Astrocyte (in vitro differentiated cells and primary cell): ENCODE measurements at places on chromosomes 1 and 21. TPM values are rescaled to one million over a fixed set of nuclear protein-coding genes. Genes with fewer than 3 reads are reported as not detected.

DNA sequence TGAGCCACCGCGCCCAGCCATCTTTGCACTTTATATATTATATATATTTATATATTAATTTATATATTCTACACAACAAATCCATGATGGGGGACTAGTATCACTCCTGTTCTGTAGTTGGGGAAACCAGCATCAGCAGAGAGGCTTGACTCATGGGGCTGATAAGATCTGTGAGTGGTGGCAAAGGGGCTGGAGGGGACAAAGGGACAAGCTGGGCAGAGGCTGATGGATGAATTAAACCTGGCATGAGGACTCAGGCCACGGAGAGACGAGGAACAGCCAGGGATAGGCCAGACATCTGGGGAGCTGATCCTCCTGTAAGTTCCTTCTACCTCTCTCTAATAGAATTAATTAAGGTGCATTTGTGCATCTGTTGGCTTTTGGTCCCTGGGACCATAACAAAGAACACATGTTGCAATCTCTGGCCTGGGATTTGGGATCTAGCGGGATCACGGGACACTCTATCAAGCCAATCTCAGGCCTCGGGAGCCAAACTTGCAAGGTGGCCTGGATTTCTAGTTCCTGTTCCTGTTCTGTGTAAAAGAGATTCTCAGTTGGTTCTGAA, 7.6 kb downstream of the CNR2 start:
- no peaks in the 10 kb centered on the region for H3K36me3 ChIP-seq
- peaks cover 32% of the 10 kb centered on the region for H3K27me3 ChIP-seq
- H3K4me1 ChIP-seq = no peaks in the 10 kb centered on the region
- DNase-seq = no peak
- no peak overlapping the region for H3K4me3 ChIP-seq

- H3K27me3 ChIP-seq = no peaks in the 10 kb centered on the region
- peak overlapping the region; percentile 88 for H3K27ac ChIP-seq
- peak overlapping the region; percentile 92 for H3K4me3 ChIP-seq
- peaks cover 15% of the 10 kb centered on the region for H3K4me1 ChIP-seq
- no peak for DNase-seq
Observed at GRCh38 chr1:230067871-230068620, 1.0 kb downstream of the GALNT2 start.

DNA sequence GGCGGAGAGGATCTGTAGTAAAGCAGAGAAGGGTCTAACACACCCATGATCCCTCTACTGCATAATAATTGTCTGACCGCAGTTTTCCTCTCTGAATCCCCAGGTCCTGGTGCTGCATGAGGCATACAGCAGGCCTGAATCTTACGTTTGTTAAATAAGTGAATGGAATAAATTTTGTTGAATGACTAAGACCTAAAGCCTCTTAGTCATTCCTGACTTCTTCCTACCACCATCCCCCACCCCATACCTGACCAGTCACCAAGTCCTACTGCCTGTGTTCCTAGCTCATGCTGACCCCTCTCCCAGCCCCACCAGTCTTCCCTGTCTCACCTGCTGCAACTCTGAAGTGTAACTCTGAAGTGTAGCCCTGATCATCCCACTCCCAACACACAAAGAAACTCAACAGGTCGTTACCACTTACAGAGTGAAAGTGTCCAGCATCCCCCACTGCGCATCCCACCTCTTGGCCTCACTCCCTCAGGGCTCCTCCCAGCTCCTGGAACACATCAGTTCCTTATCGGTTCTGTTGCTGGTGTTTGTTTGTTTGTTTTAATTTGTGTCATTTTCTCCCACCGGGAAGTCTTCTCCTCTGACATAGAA, 9.7 kb downstream of the GJA5 start:
- DNase-seq = no peak
- H3K27me3 ChIP-seq = no peaks in the 10 kb centered on the region
- no peak overlapping the region for H3K4me3 ChIP-seq
- H3K36me3 ChIP-seq = no peaks in the 10 kb centered on the region
- H3K4me1 ChIP-seq = no peaks in the 10 kb centered on the region

DNA sequence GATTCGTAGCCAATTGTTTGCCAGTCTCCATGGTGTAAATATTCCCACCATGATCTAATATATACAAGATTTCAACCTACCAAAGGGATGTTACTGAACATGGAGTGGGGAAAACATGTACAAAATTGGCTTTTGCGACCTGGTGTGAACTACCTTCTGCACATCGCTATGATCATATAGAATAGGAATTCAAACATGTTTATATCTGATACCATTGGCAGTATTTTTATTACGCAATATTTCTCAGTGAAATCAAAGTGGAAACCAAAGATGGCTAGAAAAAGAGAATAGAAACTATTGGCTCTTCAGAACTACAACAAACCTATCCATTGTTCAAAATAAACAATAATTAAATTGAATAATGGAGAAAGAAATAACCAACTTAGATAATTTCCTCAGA, 285.1 kb downstream of the TPR start:
- no peak for DNase-seq
- H3K27ac ChIP-seq = no peak overlapping the region
- peaks cover 5% of the 10 kb centered on the region for H3K4me1 ChIP-seq
- H3K27me3 ChIP-seq = no peaks in the 10 kb centered on the region

- no peak for DNase-seq
- H3K4me1 ChIP-seq = no peaks in the 10 kb centered on the region
- H3K36me3 ChIP-seq = no peaks in the 10 kb centered on the region
- no peak overlapping the region for H3K4me3 ChIP-seq
Observed at GRCh38 chr1:5464366-5464765, 527.9 kb downstream of the NPHP4 start.

GRCh38 chr1:160367934-160368923, 1.4 kb downstream of the NHLH1 start:
- H3K4me3 ChIP-seq = no peak overlapping the region
- no peak for DNase-seq
- no peaks in the 10 kb centered on the region for H3K4me1 ChIP-seq
- no peak overlapping the region for H3K27ac ChIP-seq
- no peaks in the 10 kb centered on the region for H3K36me3 ChIP-seq

DNA sequence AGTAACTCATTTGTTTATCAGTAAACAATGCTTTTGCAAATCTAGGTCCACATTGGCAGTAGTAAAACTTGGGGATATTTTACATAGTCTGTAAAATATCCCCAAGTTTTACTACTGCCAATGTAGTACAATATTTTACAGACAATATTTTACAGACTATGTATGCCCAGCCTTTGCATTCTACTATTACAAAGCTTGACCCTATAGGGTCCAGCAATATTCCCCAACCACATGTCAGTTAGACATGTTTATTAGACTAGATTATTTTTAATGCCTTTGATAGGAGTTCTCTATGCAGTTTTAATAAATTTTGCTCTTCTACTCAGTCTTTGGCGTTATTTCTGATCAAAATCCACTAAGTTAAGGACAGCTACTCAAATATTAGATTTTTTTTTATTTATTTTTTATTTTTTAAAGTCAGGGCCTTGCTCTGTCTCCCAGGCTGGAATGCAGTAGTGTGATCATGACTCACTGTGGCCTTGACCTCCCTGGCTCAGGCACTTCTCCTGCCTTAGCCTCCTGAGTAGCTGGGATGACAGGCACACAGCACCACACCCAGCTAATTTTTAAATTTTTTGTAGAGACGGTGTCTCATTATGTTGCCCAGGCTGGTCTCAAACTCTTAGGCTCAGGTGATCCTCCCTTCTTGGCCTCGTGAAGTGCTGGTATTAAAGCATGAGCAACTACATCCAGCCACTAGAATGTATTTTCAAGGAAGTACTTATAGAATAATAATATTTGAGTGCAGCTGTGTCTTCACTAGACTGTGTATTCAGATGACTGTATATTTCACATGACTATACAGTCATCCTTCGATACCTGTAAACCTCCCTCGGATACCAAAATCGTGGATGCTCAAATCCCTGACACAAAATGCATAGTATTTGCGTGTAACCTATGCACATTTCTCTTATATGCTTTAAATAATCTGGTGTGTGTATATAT, 19.8 kb downstream of the MIER1 start:
- peak; percentile 84 for DNase-seq
- peak overlapping the region; percentile 81 for H3K27ac ChIP-seq
- H3K4me3 ChIP-seq = no peak overlapping the region
- peaks cover 16% of the 10 kb centered on the region for H3K4me1 ChIP-seq

DNA sequence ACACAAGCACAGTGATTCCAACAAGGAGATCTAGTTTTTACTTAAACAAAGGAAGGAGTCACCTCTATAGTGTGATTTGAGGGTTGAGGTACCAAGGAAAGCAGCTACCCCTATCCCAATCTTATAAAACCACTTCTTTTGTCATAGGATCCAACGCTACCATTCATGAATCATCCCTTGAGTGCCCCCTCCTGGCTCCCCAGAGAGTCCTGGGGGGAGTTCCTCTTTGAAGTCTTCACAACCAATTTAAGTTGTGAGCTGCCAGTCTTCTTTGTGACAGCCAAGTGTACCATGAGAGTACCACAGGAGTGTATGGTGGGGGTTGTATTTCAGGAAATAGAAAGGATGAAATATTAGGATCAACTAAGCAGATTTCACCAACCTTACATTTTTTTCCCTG, 39.1 kb upstream of the NHLH2 start:
- no peak overlapping the region for H3K4me3 ChIP-seq
- H3K36me3 ChIP-seq = no peaks in the 10 kb centered on the region
- no peaks in the 10 kb centered on the region for H3K4me1 ChIP-seq
- no peak for DNase-seq

DNA sequence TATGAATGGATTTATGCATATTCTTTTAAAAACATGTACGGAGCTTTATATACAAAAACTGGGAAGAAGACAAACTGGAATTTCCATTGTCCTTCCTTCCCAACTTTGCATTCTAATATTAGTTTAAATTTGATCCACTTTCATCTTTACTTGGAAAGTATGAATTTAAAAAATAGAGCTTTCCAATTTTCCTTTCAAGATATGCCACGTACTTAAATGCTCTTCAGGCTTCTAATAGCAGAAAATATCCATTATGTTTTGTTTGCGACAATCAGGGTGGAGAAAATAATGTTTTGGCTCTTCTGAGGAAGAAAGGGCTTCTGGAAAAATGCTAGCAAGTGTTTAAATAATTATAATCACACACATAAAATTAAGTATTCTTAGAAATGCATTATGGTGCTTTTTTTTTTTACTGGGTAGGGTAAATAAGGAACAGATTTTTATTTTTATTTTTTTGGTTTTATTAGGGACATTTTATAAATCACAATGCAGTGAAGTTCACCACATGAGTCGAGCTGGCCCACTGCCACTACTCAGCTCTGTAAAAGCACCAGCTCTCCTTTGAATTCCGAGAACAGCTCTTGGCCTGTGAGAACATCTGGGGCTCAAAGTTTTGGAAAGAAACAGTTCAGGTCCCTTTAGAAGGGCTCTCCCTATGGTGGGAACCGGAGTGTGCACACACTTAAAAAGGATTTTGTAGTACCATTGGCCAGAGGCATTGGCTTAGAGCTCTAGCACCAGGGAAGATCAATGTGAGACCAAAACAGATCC, 287.4 kb upstream of the LYPLAL1 start:
- H3K27ac ChIP-seq = no peak overlapping the region
- no peak overlapping the region for H3K4me3 ChIP-seq
- no peaks in the 10 kb centered on the region for H3K36me3 ChIP-seq
- H3K4me1 ChIP-seq = peaks cover 8% of the 10 kb centered on the region

DNA sequence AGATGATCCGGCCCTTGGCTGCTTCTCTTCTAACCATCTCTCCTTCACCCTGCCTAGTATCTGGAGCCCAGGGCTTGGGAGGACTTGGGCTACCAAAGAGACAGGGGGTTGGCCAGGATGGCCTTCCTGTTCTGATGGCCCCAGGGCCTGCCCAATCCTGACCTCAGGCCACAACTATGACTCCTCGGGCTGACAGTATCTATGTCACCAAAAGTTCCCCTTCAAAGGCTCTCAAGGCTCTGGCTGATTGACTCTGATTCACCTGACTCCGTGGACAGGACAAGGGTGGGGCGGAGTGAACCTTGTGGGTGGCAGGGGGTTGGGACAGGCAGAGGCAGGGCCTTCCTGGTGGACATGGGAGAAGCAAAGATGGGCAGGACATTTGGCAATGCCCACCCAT, 12.7 kb downstream of the MEF2D start:
- peaks cover 32% of the 10 kb centered on the region for H3K4me1 ChIP-seq
- H3K4me3 ChIP-seq = no peak overlapping the region
- no peak overlapping the region for H3K27ac ChIP-seq
- no peaks in the 10 kb centered on the region for H3K27me3 ChIP-seq
- H3K36me3 ChIP-seq = no peaks in the 10 kb centered on the region

GRCh38 chr1:201053155-201053860, 29.8 kb upstream of the KIF21B start:
- no peaks in the 10 kb centered on the region for H3K36me3 ChIP-seq
- H3K4me3 ChIP-seq = no peak overlapping the region
- peaks cover 12% of the 10 kb centered on the region for H3K4me1 ChIP-seq
- H3K27ac ChIP-seq = no peak overlapping the region
- peaks cover 40% of the 10 kb centered on the region for H3K27me3 ChIP-seq

GRCh38 chr1:248838357-248839167, 538 bp downstream of the ZNF672 start:
- peak overlapping the region; percentile 96 for H3K27ac ChIP-seq
- peak overlapping the region; percentile 73 for H3K4me3 ChIP-seq
- no peaks in the 10 kb centered on the region for H3K36me3 ChIP-seq
- peaks cover 3% of the 10 kb centered on the region for H3K27me3 ChIP-seq

DNA sequence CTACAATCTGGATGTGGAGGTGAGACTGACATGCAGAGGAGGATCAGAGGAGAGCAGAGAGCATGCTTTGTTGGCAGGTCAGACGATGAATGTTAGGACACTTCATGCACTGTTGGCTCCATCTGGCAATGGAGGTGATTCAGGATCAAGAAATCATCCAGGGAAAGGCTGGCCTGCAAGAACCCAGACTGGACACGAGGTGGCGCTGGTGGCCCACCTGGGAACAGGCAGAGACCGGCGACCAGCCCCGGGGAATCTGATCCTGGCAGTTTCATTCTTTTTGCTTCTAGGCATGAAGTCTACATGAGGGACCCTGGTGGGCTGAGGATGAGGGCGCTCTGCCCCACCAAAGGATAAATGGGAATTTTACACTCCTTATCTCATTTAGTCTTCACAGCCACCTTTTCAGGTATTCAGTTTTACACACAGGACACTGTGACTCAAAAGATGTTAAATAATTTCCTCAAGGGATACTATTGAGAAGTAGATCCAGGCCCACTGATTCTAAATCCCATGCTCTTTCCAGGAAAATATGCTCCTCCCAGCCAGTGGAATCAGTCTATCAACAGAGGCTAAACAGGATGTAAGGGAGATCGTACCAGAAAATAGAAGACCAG, 26.2 kb upstream of the SCMH1 start:
- peak; percentile 38 for DNase-seq
- no peak overlapping the region for H3K27ac ChIP-seq
- no peaks in the 10 kb centered on the region for H3K27me3 ChIP-seq
- no peaks in the 10 kb centered on the region for H3K4me1 ChIP-seq
- H3K4me3 ChIP-seq = no peak overlapping the region

GRCh38 chr1:6770751-6771440, 14.4 kb upstream of the CAMTA1 start:
- DNase-seq = peak; percentile 39
- peaks cover 18% of the 10 kb centered on the region for H3K4me1 ChIP-seq
- H3K36me3 ChIP-seq = no peaks in the 10 kb centered on the region
- no peak overlapping the region for H3K27ac ChIP-seq
- H3K27me3 ChIP-seq = peaks cover 4% of the 10 kb centered on the region

The SPRR4 gene
- total RNA-seq = not detected in 2 replicates

The C1orf116 gene
- 0.14 and 0.86 TPM in 2 replicates for total RNA-seq

The HSD3B2 gene
- total RNA-seq = not detected in 2 replicates

The KCNH1 gene
- total RNA-seq = 15.5 and 18.7 TPM in 2 replicates

The KIF2C gene
- total RNA-seq = 1.9 and 3.2 TPM in 2 replicates

The C4BPA gene
- not detected in 2 replicates for total RNA-seq

The GJA8 gene
- total RNA-seq = not detected in 2 replicates

The SMIM1 gene
- total RNA-seq = 6.4 and 6.6 TPM in 2 replicates

The NHLH1 gene
- 0.55 and 0.70 TPM in 2 replicates for total RNA-seq

The TRMT13 gene
- 9.6 and 11.7 TPM in 2 replicates for total RNA-seq

The CRABP2 gene
- total RNA-seq = 278 and 339 TPM in 2 replicates

The CBR1 gene
- 20.3 and 21.3 TPM in 2 replicates for total RNA-seq
